ENCODE measurements at places on chromosomes 1 and 21.

DNA sequence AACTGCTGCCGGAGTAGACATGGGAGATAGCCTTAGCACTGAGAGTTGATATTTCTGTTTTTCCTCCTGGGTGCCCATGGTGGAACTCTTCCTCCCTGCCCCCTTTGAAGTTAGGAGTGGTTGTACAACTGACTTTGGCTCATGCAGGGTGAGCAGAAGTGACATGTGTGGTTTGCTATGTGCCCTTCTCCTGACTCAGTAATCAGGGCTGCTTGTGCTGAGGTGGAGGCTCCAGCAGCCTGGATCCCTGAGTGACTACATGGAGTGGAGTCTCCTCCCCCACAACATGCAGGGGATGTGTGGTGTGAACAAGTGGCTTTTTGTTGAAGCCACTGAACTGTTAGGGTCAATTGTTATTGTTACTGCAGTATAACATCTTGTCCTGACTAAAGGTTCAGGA lies 261.6 kb downstream of the CAMTA1 start:
- no peak for DNase-seq
- no peaks in the 10 kb centered on the region for H3K4me1 ChIP-seq
- no peaks in the 10 kb centered on the region for H3K36me3 ChIP-seq
- no peak overlapping the region for H3K4me3 ChIP-seq

GRCh38 chr1:15222653-15223303 lies 24.2 kb upstream of the FHAD1 start:
- H3K4me1 ChIP-seq = no peaks in the 10 kb centered on the region
- no peak overlapping the region for H3K27ac ChIP-seq

DNA sequence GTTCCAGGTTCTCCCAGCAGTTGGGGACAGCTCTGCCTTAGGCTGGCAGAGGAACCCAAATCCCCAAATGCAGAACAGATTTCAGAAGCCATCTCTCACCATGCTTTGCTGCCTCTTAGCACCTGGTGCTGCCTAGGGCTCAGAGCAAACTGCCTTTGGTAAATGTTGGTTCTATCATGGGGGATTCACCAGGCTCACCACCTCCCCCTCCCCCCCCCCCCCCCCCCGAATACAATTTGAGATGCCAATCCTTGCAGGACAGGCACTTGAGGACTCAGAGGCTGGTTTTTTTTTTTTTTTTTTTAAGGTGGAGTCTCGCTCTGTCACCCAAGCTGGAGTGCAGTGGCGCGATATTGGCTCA lies 447 bp upstream of the PAQR6 start:
- H3K27me3 ChIP-seq = no peaks in the 10 kb centered on the region
- H3K27ac ChIP-seq = no peak overlapping the region
- no peaks in the 10 kb centered on the region for H3K36me3 ChIP-seq
- DNase-seq = no peak
- H3K4me1 ChIP-seq = peaks cover 9% of the 10 kb centered on the region

GRCh38 chr1:150409504-150410362 lies 45.8 kb downstream of the RPRD2 start:
- no peaks in the 10 kb centered on the region for H3K27me3 ChIP-seq
- no peak for DNase-seq
- peaks cover 10% of the 10 kb centered on the region for H3K4me1 ChIP-seq

DNA sequence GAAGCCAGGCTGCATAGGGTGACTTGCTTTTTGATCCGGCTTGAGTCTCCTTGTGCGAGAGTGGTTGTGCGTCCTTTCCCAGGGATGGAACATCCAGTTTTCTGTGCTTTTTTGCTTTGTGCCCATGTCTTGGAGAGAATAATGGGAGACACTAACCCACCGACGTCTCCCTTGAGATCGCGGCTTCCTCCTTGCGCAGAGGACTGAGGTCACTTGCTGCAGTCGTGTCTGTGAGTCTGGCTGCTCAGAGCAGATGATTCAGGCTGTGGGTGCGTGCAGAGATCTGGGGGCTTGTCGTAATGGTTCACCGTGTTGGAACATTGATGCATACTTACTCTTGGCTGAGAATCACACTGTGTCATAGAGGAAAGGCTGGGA lies 164.5 kb upstream of the CACNA1E start:
- no peak overlapping the region for H3K27ac ChIP-seq
- H3K27me3 ChIP-seq = peaks cover 36% of the 10 kb centered on the region
- H3K4me3 ChIP-seq = no peak overlapping the region

GRCh38 chr1:116941670-116942069 lies 32.0 kb downstream of the PTGFRN start:
- H3K4me3 ChIP-seq = no peak overlapping the region
- no peaks in the 10 kb centered on the region for H3K36me3 ChIP-seq
- no peaks in the 10 kb centered on the region for H3K4me1 ChIP-seq
- H3K27me3 ChIP-seq = no peaks in the 10 kb centered on the region
- no peak overlapping the region for H3K27ac ChIP-seq

DNA sequence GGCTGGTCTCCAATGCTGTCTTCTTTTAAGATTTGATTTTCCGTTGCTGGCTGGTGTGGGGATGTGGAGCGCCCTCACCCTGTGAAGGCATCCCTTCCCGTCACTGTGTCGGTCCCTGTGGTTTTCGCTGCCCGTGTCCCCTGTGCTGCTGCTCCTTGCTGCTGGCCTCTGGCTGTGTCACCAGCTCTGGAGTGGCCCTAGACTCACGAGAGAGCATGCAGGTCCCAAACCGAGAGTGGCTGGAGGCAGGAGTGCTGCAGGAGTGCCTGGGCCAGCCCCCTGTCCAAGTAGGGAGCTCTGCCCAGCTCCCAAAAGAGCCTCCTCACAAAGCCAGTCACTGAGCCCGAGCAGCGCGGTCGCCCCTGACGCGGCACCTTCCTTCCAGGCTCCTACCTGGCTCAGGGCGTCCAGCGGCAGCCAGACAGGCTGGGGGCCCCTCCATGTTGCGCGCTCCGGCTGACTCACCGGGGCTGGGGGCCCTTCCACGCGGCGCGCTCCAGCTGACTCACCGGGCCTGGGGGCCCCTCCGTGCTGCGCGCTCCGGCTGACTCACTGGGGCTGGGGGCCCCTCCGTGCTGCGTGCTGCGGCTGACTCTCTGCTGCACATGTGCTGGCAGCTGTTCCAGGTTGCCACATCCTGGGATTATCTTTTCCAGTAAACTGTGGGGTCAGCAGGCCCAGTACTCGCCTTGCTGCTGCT lies 106.7 kb upstream of the COL6A1 start:
- H3K4me3 ChIP-seq = no peak overlapping the region
- H3K27ac ChIP-seq = no peak overlapping the region
- H3K36me3 ChIP-seq = no peaks in the 10 kb centered on the region

DNA sequence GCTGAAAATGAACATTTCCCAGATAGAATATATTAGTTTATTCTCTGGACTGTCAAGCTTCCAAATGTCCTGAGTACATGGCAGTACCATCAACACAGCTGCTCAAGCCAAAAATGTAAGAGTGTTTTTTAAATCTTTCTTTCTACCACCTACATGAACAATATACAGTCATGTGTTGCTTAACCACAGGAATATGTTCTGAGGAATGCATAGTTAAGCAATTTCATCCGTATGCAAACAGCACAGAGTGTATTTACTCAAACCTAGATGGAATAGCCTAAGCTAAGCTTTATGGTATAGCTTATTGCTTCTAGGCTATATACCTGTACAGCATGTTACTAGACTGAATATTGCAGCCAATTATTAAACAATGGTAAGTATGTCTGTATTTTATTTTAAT lies 561.9 kb upstream of the ADGRL4 start:
- H3K27ac ChIP-seq = no peak overlapping the region
- no peaks in the 10 kb centered on the region for H3K4me1 ChIP-seq
- H3K4me3 ChIP-seq = no peak overlapping the region
- DNase-seq = no peak

DNA sequence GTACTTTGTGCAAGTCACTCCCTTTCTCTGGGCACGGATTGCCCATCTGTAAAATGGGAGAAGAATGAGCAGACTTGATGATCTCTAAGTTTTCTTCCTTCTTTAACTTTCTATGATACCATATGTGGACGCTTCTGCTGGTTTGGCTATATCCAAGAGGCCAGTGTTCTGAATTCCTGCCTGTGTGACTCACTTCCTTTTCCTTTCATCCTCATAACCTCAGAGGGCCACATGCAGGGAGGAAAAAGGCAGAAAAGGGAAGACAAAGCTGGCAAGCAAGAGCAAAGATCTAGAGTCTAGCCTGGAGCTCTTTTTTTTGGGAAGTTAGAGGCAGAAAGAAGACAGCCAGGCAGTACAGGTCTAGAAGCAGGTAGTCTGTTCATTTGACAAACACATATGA lies 151.2 kb downstream of the OMA1 start:
- H3K4me1 ChIP-seq = peaks cover 9% of the 10 kb centered on the region
- H3K27me3 ChIP-seq = no peaks in the 10 kb centered on the region
- H3K27ac ChIP-seq = no peak overlapping the region
- H3K36me3 ChIP-seq = no peaks in the 10 kb centered on the region

DNA sequence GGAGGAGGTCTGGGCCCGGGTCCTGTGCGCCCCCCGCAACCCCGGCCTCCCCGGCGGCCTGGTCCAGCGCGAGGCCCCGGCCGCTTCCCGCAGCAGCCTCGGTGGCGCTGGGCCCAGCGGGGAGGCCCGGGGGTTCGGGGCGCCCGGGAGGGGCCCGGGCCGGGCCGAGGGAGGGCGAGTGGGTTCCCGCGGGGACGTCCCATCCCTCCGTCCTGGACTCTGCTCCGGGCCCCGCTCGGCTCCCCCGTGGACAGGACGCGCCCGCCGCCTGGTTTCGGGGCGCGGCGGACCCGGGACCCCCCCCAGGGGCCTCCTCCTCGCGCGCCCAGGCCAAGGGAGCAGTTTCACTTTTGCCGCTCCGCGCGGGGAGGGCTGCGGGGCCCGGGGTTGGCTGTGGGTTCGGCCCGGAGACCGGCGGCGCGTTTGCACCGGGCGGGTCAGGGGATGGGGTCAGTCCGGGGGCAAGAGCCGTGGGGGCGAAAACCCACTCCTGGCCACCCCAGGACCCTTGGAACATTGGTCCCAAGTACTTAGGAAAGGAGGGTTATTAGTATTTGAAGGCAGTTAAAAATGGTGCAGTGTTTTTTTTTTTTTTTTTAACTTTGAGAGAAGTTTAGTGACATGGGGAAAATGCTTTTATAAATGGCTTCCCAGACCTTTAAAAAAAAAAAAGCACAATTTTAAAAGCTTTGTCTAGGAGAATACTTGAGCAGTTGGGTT lies 677 bp downstream of the AGPAT3 start:
- H3K36me3 ChIP-seq = no peaks in the 10 kb centered on the region
- H3K27me3 ChIP-seq = no peaks in the 10 kb centered on the region
- no peak for DNase-seq

DNA sequence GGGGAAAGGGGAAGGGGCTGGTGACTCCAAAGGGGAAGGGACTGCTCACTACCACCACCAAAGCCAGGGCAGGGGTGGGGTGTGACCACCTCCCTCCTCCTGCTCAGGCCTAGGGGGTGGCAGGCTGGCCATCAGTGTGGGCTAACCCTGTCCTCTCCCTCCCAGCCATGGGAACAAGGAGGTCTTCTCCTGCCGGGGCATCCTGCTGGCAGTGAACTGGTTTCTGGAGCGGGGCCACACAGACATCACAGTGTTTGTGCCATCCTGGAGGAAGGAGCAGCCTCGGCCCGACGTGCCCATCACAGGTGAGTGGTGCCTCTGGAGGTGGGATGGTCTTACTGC lies 5.7 kb downstream of the ZC3H12A start:
- peak overlapping the region; percentile 52 for H3K27ac ChIP-seq
- H3K4me3 ChIP-seq = peak overlapping the region; percentile 78
- H3K36me3 ChIP-seq = peaks cover 7% of the 10 kb centered on the region
- DNase-seq = no peak
- H3K27me3 ChIP-seq = no peaks in the 10 kb centered on the region
- H3K4me1 ChIP-seq = peaks cover 46% of the 10 kb centered on the region

GRCh38 chr1:156668801-156669637 lies 8.2 kb downstream of the NES start:
- H3K36me3 ChIP-seq = no peaks in the 10 kb centered on the region
- no peak for DNase-seq
- peak overlapping the region; percentile 5 for H3K27ac ChIP-seq
- no peaks in the 10 kb centered on the region for H3K27me3 ChIP-seq
- no peak overlapping the region for H3K4me3 ChIP-seq

- H3K4me3 ChIP-seq = no peak overlapping the region
- no peak overlapping the region for H3K27ac ChIP-seq
- no peaks in the 10 kb centered on the region for H3K27me3 ChIP-seq
- no peak for DNase-seq
- H3K4me1 ChIP-seq = no peaks in the 10 kb centered on the region
Observed at GRCh38 chr1:36486439-36487335, 4.0 kb upstream of the CSF3R start.

DNA sequence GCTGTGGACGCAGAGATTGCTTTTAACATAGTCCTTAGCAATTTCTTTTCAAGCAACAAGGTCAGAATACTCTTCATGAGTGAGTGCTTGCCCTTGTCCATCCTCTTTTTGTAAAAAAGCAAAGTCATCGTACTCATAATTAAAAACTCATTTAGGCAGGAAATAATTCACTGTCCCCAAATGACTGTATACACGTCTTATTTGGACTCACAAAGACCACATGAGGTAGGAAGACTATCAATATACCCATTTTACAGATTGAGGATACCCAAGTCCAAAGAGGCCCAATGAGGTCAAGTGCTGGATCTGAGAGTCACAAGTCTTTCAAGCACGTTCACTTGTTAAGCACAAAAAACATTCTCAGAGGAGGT lies 13.2 kb downstream of the ITPKB start:
- H3K4me1 ChIP-seq = no peaks in the 10 kb centered on the region
- H3K27me3 ChIP-seq = no peaks in the 10 kb centered on the region
- H3K4me3 ChIP-seq = no peak overlapping the region
- H3K27ac ChIP-seq = no peak overlapping the region
- H3K36me3 ChIP-seq = no peaks in the 10 kb centered on the region
- DNase-seq = no peak

DNA sequence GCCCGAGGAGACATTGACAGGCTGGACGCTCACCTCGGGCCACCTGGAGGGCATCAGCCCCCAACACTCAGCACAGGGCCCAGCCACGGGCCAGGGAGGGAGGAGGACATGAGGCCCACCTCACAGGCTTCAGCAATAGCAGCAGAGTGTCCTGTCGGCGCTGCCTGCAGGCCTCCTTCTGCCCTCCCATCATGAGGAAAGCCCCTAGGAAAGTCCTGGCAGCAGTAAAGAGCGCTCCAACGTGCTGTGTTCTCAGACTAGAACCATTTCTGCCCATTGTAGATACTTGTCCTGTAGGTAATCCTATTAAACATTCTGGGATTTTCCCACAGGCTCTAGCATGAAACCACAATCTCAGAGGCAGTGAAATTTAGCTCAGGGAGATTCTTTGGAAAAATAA lies 62.0 kb upstream of the GALNT2 start:
- no peak overlapping the region for H3K4me3 ChIP-seq
- H3K4me1 ChIP-seq = no peaks in the 10 kb centered on the region
- H3K27me3 ChIP-seq = peaks cover 4% of the 10 kb centered on the region
- no peak for DNase-seq
- no peaks in the 10 kb centered on the region for H3K36me3 ChIP-seq

DNA sequence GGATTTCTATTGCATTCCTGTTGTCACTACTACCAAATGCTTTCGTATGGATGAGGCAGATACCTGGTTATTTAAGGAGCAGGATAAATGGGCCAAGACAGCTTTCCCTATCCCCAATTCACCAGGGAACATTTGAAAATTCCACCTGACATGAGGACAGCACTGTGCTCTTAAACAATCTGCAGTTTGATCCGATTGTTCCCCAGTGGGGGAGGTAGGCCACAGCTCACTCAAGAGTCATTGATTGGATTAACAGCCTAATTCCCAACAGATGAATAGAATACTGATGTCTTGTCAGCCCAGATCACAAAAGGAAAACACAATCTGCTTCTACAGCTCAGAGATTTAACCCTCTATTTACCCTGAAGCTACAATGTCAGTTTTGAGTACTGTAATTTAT lies 123.9 kb downstream of the LHX4 start:
- DNase-seq = no peak
- no peak overlapping the region for H3K27ac ChIP-seq
- no peaks in the 10 kb centered on the region for H3K4me1 ChIP-seq
- no peaks in the 10 kb centered on the region for H3K36me3 ChIP-seq
- H3K4me3 ChIP-seq = no peak overlapping the region

All from Panc1 (cell line).